ENCODE measurements at places on chromosomes 11 and 22.

DNA sequence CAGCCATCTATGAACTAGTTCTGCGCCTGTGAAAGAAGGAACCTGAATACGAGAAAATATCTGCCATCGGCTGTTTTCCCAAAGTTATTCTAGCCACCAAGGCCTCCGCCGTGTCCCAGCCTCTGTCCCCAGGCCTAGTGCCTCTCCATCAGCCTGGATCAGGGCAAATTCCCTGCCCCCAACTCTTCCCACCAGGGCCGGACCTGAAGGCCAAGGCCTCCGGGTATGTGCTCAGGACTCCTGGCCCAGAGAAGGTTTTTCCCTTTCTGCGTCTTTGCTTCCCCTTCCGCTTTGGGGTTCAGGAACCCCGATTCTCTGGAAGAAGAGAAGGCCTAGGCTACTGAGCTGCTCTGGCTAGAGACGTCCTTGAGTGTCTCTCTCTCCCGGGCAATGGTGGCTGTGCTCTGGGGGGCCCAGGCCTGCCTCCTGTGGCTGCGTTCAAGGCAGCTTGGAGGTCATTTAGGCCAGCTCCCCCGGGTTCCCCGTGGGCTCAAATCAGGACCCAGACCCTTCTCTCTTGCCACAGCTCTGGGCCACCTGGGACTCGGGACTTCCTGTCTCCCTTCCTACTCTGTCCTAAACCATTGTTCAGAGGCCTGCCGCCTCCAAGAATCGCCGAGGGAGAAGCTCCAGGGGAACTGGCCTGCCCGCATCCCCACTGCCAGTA is 1.6 kb downstream of the ALX4 start:
- no peak for DNase-seq

GRCh38 chr22:42414565-42415303 is 17.5 kb downstream of the NFAM1 start:
- no peak for DNase-seq

DNA sequence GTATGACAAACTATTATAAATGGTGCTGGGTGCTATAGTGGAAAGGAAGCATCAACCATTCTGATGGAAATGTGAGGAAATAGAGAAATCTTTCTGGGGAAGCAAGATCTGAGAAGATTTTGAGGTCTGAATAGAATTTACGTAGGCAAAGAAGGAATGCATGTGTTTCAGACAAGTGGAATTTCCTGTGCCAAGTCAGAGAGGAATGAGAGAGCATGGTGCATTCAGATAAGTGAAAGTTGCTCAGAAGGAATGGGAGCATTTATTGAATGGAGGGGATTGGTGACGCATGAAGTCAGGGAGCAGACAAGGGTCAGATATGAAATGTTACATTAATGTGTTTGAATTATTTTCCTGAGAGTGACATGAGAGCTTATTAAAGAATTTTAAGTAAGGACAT is 725.5 kb downstream of the METTL15 start:
- no peak for DNase-seq

GRCh38 chr22:17104336-17104935 is 16.7 kb downstream of the TMEM121B start:
- no peak for DNase-seq

- DNase-seq: no peak
Observed at GRCh38 chr11:19767627-19768151, 55.1 kb downstream of the NAV2 start.

- DNase-seq: no peak
Observed at GRCh38 chr22:38981005-38981991, 849 bp upstream of the APOBEC3B start.

GRCh38 chr11:14687456-14687855 is 43.9 kb downstream of the PDE3B start:
- no peak for DNase-seq

- DNase-seq: no peak
Observed at GRCh38 chr11:28596816-28597215, 488.6 kb downstream of the METTL15 start.

DNA sequence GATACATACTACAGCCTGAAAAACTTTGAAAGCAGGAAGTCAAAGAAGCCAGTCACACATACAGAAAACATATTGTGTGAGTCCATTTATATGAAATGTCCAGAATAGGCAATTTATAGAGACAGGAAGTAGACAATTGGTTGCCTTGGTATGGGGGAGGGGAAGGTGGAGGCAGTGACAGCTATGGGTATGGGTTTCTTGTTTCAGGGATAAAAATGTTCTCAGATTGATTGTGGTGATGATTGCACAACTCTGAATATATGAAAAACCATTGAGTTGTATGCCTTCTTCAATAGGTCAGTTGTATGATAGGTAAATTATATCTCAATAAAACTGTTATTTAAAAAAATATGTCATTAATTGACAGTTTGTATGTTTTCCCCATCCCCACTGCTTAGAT is 137.6 kb downstream of the SNX19 start:
- DNase-seq: no peak

DNA sequence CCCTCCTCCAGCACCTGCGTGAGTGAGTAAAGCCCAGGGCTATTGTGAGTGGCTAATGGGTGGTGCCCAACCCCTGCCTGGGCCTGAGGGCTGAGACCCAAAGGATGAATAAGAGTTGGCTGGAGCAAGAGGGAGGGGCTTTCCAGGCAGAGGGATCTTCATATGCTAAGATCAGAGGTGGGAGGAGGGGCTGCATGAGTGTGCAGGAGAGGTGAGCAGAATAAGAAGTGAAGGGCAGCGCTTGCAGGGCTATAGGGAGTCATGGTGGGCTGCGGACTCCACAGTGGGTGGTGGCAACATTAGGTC is 3.9 kb downstream of the EMID1 start:
- no peak for DNase-seq

GRCh38 chr11:70788248-70789022 is 390.1 kb downstream of the CTTN start:
- no peak for DNase-seq

- no peak for DNase-seq
Observed at GRCh38 chr22:48926136-48926535, 901.5 kb downstream of the BRD1 start.

- DNase-seq: no peak
Observed at GRCh38 chr11:73518195-73518594, 79.7 kb downstream of the FAM168A start.

- no peak for DNase-seq
Observed at GRCh38 chr11:109439684-109440083, 17.7 kb downstream of the C11orf87 start.

DNA sequence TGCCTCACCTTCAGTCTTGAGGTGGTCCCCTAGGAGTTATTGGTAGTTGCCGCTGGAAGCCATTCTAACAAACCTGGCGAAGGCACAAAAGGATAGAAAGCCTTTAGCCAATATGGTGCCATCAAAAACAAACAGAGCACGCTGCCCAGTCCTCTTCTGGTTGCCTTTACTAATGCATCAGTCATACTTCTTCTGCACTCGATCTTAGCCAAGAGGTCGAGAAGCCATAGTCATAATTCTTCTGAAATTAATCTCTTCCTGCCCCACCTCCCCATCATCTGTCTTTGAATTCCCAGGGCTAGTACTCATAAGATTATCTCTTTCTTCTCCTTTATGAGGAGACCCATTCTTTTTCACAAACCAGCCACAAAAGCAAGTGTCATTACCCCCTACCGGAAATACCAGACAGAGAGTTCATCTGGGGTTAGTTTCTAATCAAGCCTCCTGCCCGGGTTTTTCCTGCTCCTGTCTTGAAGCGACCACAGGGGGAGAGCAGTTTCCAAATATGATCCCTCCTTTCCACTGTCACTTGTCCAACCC is 21.4 kb upstream of the EHF start:
- DNase-seq: no peak

GRCh38 chr11:28649922-28650321 is 541.7 kb downstream of the METTL15 start:
- DNase-seq: no peak

DNA sequence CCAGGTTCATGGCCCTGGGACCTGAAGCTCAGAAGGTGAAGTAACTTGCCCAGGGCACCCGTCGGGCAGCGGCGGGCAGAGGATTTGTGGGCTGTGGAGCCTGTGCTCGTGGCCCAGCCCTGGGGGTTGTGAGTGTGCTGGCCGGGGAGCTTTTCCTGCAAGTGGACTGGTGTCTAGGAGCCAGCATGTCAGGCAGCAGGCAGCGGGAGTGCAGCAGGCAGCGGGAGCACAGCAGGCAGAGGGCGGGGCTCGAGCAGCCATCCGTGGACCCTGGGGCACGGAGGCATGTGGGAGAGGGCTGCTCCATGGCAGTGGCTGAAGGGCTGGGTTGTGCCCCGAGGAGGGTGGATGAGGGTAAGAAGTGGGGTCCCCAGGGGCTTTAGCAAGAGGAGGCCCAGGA is 72.7 kb upstream of the PPP6R3 start:
- DNase-seq: no peak

- DNase-seq: no peak
Observed at GRCh38 chr11:132586801-132587200, 945.5 kb downstream of the OPCML start.

DNA sequence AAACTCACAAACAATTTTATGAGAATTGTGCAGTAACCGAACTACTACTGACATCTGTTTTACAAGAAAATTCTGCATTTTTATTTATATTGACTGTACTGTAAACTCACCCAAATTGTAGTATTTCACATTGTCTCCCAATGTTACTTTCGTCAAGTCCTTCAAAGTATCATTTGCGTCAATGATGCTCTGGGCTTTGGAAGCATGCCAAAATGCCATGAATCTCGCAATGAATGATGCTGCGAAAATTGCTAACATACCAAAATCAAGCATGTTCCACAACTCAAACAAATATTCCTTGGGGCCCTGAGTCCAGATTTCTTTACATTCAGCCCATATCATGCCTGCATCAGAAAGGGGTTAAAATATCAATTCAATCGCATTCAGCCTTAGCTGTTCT is 107.6 kb downstream of the TRPC6 start:
- no peak for DNase-seq

- no peak for DNase-seq
Observed at GRCh38 chr11:92131289-92131865, 93.2 kb upstream of the FAT3 start.

DNA sequence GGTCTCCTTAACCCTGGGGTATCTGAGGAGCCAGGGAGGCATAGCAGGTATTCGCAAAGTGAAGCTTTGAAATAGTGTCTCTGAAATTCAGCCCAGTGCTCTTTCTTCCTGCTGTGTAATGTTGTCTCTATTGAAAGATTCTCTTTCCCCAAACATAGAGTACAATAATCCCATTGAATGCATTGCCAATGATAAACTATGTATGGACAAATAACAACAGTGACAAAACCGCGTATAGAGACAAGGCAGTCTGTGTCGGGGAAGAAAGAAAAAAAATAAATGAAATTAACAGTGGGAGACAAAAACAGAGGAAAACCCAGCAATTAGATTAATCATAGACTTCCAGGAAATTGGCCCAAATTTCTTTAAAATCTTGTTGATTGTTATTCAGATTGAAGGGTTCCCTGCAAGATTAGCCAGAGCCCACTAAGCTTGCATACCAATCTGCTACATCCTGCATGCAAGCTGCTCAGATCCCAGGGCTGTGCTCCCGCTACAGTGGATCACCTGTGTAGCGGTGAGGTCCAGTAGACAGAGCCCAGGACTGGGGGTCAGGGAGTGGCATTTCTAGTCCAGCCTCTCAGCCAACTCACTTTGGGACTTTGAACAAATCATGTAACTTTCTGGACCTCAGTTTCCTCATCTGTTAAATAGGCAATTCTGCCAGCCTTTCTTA is 492.8 kb downstream of the INSC start:
- no peak for DNase-seq

DNA sequence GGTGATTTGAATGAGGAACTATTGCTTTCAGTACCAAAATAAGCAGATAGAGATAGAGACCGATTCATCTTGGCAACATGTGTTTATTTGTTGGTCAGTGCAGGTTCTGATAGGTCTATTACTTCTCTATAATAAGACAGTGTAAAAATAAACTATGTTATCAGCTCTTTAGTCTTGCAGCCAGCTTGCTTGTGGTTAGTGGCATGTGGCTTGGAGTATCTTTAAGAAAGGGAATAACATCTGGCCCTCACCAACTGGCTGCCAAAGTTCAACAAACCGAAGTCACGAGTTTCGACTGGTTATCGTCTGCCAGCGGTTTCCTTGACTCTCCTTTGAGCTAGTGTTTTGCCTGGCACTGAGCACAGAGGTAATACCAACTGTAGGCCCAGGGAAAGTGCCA is 71.8 kb downstream of the CTTN start:
- DNase-seq: no peak

DNA sequence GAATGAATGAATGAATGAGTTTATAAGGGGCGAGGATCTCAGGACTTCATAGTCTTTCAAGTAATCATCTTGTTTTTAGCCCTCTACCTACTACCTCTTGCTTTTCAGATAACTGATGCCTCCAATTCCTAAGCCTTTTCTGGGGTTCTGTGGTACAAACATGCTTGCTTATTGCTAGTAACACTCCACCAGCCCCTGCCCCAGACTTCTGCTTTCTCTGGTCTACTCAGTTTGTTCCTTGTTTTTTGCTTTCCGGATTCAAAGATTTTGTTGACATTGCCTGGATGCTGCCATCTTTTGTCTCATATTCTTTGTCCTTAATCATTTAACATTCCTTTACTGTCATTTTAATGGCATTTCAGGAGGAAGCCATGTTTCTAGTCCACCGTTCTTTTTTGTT is 8.9 kb upstream of the TMEM9B start:
- no peak for DNase-seq

GRCh38 chr11:118358071-118358470 is 1.3 kb upstream of the UBE4A start:
- no peak for DNase-seq

DNA sequence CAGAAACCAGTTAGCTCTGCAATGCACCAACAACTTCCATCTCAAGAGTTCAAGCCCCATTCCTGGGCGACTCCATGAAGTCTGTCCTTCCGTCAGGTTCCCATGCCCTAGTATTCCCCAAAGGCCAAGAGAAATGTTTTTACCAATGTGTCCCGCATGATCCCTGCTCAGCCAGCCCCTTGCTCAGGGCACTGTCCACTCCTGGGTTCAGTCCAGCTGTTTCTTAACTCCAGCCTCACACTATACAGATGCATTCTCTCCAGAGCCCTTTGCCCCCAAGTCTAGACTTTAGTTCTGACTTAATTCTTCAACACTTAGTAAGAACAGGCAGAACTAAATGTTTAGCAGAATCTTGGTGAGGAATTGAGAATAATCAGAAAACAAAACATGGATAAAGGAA is 497.5 kb downstream of the SOX6 start:
- DNase-seq: no peak

- DNase-seq: no peak
Observed at GRCh38 chr11:64153812-64154211, 12.1 kb downstream of the MACROD1 start.

GRCh38 chr11:131815590-131815989 is 445.2 kb downstream of the NTM start:
- no peak for DNase-seq

All from activated naive CD4-positive, alpha-beta T cell (primary cell).